Keratinocyte (primary cell): ENCODE measurements at places on chromosomes 7 and 10. TPM values are rescaled to one million over a fixed set of nuclear protein-coding genes. Genes with fewer than 3 reads are reported as not detected.

IKZF1 gene
- polyA plus RNA-seq: not detected in 3 replicates

KAZALD1 gene
- 0.08 to 0.18 TPM (median 0.18 TPM) in 3 replicates for polyA plus RNA-seq

CNPY1 gene
- polyA plus RNA-seq: not detected in 3 replicates

CDK1 gene
- polyA plus RNA-seq: 5.2 to 43.8 TPM (median 19.2 TPM) in 3 replicates

- DNase-seq: peak; percentile 42
These were observed 213.1 kb downstream of the ELFN1 start for GRCh38 chr7:1883031-1883761.

DNA sequence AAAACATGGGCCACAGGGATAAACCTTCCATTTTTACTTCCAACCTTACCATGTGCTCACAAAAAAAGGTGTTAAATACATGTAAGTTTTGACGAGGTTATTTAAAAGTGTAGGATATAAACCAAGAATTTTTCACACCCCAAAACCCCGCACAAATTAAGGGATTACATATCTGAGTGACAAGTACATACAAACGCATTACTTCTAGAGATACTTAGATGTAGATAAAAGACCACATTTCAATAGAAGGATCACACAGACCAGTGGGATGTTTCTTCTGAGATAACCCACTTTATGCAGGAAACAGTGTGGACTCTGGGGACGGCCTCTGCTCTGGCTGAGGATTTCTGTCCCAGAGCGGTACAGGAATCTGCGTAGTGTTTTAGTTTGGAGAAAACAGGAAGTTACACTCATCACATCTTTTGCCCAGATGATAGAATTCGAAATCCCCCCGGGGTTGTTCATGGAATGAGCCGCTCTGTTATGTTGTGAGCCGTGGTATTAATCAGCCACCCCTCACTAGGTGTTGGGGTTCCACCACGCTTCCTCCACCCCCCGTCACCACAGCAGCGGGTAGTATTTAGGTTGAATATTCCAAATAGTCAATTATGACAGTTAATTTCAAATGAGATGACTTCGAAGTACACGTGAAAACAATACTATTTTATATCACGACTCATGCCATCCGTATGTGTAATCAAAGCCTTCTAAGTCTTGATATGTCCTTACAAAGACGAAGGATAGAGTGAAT, 1.3 kb upstream of the CUL1 start:
- DNase-seq: no peak

DNA sequence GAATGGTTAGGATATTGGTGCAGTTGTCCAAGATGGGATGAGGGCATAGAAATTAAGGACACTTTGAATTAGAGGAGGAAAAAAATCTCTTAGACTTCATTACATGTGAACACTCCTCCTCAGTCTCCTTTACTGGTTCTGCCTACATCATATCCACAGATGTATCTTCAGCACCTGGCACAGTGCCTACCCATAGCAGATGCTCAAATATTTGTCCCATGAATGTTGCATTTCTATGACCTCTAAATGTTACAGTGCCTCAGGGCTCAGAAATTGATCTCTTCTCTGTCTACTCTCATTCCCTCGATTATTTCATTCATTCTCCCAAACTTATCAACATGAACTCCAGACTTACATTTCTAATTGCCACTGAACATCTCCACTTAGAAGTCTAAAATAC, 17.1 kb downstream of the CNNM1 start:
- DNase-seq: no peak

- no peak for DNase-seq
These were observed 39.7 kb downstream of the OTUD1 start for GRCh38 chr10:23478570-23478969.

GRCh38 chr10:26799342-26799741, 61.4 kb downstream of the ABI1 start:
- DNase-seq: no peak

DNA sequence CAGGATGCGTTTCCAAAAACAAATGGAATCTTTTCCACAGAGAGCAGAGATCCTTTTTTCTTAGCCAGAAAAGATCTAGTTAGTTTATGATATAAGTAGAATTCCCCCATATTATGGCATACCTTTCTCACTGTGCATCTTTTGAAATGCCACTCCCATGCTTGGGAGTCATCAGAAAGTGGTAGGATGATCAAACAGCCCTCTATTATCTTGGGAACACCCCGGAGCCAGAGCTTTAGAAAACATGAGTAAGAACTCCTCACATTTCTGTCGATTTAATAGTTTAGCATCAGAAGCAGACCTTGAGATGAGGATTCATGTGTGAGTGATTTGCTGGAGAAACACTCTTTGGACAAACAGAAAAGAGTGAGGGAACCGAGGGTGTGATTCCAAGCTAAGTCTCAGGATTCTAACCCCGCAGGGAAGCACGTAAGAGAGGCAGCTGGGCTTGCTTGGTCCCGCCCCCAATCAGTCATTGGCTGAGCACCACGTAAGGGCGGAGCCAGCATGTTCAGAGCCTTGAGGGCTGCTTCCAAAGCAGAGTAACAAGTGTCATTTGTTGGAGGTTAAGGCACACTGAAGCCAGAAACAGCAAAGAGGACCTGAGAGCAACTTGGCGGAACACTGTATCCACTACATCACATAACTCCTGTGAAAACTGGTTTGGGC, 43.7 kb upstream of the NXPH1 start:
- DNase-seq: no peak
